ENCODE measurements at places on chromosomes 2 and 18.

DNA sequence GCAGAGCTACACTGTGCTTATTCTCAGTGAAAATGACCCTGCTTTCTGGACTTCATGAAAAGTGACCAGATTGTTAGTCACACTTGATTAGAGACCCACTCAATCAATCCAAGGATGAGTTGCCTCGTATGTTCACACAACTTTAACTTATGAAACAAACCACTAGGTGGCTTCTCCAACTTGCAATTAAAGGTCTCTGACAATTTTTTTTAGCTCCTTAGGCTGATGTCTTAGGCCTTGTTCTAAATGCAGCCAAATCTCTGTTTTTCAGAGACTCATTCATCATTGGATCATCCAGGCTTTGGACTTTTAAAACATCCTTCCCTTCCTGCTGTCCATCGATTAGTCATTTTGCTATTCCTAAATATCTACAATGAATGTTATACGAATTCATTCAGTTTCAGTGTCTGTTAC lies 63.4 kb downstream of the MREG start:
- DNase-seq = no peak

DNA sequence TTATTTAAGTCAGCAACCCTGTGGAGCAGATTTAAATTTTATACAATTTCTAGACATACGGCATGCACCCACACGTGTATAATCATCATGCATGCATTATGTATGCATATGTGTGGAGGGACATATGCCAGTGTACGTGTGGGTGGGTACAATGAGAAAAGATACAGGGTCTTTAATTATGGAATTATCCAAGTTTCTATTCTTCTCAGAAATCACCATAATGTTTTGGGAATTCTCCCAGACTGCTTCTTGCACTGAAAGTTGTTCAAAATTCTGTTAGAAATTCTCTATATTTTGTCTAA lies 63.9 kb upstream of the TMEM18 start:
- DNase-seq = no peak

DNA sequence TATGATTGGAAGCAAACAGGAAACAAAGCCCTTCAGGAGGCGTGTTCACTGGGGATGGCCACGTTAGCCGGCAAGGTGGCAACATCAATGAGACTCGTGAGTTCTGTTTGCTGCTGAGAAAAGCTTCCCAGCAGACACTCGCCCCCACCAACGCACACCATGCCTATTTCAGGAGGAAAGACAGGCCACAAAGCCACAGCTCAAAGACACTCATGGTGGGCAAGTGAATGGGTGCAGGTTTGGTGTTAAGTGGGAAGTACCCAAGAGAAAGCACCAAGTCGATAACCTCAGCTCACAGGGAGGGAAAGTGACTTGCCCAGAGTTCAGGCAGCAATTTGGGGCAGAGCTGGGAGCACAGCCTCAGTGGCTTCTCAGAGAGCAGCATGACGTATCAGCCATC lies 10.5 kb upstream of the MTERF4 start:
- DNase-seq = peak; percentile 37

DNA sequence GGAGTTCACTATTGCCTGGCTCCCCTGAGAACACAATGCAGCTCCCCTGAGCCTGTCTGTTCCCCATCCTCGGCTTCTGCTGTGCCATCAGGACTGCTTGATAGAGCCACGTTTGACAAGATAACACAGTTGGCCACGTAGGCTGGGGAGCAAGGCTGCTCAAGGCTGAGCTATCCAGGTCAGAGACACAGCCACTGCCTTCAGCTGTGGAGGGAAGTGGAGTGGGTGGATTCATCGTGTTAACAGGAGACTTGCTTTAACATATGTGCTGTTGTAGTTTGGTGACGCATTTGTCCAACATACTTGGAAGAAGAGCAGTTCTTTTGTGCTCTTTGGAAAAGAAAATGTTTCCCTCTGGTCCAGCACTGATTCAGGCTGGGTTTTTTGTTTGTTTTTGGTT lies 68.8 kb downstream of the WDSUB1 start:
- no peak for DNase-seq

DNA sequence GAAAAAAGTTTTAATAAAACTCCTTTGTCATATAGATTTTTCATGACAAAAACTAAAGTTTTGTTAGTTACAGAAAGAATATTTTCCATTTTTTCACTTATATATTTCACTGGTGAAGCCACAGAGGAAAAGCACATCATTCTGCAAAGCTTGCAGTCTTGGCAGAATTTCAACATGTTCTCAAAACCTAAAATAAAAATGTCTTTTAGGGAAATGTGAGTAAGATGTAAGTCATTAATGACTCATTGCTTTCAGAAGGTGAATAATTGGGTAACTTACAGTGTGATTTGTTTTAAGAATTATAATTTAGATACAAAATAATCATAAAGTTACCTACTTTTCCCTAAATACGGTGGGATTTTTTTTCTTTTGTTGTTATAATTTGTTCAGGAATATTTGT lies 43.4 kb upstream of the TNFRSF11A start:
- no peak for DNase-seq

- no peak for DNase-seq
These were observed 190.4 kb upstream of the ID2 start for GRCh38 chr2:8491296-8492027.

DNA sequence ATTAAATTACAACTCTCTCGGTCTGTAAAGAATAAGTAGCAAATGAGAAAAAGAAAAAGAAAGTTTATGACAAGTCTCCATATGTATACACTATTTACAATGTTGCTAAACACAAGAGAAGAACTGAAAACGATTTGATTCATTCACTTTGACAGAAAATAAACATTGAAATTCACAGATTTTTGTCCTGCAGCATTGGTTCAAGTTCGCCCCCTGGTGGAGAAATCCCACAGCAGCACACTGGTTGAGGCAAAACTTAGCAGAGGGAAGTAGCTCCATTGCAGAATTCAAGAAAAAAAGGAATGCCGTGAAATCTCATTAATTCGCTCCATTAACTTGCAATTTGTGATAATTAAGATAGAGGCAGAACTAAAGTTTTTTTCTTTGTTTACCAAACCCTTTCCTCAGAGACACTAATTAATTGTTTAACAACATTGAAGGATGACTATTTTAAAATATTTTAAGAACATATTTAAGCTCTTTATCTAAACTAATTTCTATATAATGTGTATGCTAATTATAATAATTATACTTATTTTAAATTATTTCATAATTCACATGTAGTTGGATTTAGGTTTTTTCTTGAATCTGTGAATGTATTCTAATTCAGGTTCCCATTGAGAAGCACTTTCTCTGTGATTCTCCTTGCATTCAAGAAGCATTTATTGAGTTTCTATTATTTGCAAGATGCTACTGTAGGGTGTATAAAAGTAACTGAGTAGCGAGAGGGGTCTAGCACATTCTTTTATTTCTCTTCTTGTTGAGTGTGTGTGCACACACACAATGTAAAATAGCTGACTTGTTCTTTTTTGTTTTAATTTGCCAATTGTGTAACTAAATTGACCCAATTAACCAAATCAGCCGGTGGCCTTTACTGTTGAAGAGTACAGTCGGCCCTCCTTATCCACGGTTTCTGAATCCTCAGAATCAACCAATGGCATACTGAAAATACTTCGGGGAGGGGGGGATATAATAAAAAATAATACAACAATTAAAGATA lies 74.1 kb downstream of the COL4A3 start:
- DNase-seq = peak; percentile 59

DNA sequence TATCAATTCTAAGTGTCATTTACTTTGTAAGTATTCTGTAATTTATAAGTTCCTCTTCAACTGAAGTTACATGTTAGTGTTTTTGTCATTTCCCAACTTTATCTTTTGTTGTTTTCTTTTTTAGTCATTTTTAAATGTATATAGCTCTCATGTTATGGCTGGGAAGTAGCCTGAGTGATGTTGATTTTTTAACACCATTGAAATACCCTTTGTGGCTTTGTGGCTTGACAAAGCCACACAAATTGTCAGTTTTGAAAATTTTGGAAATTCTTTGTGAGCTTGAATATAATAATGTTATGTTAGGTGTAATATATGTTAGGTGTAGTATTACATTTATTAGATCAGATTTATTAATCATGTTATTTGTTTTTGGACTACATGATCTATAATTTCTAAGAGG lies 16.7 kb downstream of the DNAJC10 start:
- no peak for DNase-seq

- peak; percentile 26 for DNase-seq
These were observed 35.5 kb upstream of the PELI1 start for GRCh38 chr2:64179582-64180321.

DNA sequence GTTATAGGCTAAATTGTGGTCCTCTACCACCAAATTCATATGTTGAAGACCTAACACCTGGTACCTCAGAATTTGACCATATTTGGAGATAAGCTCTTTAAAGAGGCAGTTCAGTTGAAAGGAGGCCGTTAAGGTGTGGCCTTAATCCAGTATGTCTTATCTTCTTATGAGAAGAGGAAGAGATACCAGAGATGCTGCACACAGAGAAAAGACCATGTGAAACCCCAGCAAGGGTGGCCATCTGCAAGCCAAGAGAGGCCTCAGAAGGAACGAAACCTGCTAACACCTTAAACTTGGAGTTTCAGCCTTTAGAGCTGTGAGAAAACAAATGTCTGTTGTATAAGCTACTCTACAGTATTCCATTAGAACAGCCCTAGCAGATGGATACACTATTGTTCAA lies 528.1 kb upstream of the DCC start:
- DNase-seq = no peak

- DNase-seq = no peak
These were observed 60.2 kb upstream of the AFF3 start for GRCh38 chr2:100202567-100202966.

GRCh38 chr2:30981096-30981495 lies 157.1 kb downstream of the GALNT14 start:
- no peak for DNase-seq

DNA sequence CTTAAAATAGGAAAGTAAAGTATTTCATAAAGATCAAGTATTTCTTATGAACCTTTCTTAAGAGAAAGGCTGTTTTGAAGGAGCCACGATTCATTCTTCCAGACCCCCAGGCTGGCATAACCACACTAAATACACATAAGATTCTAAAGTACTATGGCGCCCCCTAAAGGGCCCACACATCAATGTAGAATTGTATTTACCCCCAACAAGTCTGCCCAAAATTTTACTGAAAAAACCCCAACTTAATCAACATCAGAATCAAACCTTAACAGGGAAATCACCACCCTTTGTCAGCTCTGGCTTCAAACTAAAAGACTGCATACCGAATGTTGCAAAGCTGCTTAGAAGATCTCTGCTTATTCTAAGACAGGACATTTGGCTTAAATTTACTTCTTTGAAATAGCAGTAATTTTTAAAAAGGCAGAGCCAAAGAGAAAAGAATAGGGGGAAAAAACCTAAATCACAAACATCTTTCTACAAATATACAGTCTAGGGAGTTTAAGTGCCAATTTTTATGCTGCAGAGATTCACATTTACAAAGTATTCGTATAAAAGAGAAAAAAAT lies 20.4 kb upstream of the BCL2 start:
- peak; percentile 43 for DNase-seq

DNA sequence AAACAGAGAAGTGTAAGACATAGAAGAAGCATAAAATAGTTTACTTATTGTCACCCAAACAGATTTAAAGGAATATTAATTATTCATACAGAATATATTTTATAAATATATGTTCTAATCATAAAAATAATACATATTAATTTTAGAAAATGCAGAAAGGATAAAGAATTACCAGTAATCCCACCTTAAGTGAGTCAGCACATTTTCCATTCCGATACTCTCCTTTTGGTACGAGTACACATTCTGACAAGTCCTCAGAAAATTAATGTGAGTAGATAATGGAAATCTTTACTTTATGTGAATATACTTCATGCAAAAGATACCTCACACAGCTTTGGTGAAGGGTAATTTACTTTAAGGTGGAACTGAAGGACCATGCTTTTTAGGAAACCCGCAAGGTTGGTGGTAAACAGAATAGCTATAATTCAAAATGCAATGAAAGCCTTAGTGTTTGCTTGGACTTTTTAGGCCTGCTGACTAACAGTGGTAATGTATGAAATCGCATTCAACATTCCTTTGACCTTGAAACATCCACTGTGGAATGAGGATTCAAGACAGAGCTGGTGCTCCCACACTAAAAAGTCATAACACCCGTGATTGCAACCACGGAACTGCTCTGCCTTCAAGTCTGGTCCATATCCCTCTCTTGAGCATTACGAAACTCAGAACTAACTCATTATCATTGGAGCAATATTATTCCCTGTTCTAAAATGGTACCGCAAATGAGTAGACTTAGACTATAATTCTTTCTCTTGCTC lies 28.1 kb upstream of the HTR2B start:
- DNase-seq = no peak

- no peak for DNase-seq
These were observed 133.3 kb upstream of the UNC80 start for GRCh38 chr2:209638346-209638745.

- DNase-seq = no peak
These were observed 143.4 kb upstream of the SMAD7 start for GRCh38 chr18:49094136-49094535.

GRCh38 chr2:234345921-234346320 lies 151.0 kb downstream of the ARL4C start:
- no peak for DNase-seq

GRCh38 chr18:69557282-69557681 lies 156.6 kb downstream of the DOK6 start:
- no peak for DNase-seq

- DNase-seq = no peak
These were observed 273.5 kb upstream of the HDAC4 start for GRCh38 chr2:239674101-239674980.

DNA sequence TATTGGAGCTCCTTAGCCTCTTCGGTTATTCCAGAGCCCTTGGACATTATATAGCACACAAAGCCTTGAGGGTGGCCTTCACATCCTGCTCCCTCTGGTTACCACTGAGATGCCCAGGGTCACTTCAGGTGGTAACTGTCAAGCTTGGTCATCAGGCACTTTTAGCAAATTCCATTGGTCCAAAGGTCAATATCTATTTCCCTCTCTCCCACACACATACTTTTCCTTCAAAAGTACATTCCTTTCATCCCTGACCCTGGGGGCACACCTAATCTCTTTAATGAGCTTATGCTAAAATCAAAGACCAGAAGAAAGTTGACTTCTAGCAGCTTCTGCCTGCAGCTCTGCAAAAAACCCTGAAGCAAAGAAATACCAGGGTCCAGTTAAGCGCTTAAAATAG lies 172.0 kb upstream of the NRP2 start:
- no peak for DNase-seq

DNA sequence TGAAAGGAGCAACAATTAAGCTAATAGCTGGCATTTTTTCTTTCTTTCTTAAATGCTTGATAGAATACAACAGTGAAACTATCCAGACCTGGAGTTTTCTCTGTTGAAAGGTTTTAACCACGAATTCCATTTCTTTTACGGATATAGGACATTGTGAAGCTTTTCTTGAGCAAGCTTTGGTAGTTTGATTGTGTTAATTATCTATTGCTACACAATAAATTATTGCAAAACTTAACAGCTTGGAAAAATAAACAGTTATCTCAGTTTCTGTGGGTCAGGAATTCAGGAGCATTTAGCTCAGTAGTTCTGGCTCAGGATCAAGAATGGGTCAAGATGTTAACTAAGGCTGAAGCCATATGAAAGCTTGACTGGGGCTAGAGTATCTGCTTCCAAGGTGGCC lies 11.7 kb downstream of the PHOSPHO2 start:
- DNase-seq = no peak
